ENCODE measurements at places on chromosomes 16 and 17. TPM values are rescaled to one million over a fixed set of nuclear protein-coding genes. Genes with fewer than 3 reads are reported as not detected.

Gene DCXR
- 327 TPM for total RNA-seq

GRCh38 chr17:12342609-12343435 is 322.1 kb downstream of the MAP2K4 start:
- no peak for DNase-seq

- DNase-seq = no peak
These were observed 996 bp upstream of the KCNJ12 start for GRCh38 chr17:21375162-21375560.

DNA sequence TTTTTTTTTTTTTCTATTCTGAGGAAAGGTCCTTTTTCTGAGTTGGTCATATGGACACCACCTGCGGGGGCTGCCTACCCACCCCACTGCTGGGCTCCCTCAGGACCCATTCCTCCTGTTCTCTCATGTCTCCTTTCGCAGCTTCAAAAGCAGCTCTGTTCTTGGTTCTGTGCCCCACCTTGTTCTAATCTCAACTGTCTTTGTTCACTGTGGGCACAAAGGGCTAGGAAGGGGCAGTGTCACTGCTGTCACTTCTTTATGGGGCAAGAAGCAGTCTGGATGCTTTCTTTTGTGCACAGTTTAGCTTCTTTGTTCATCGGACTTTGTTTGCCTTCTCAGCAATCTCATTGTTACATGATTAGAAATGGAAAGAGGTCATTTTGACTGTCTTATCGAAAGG is 7.1 kb downstream of the GOSR2 start:
- no peak for DNase-seq

DNA sequence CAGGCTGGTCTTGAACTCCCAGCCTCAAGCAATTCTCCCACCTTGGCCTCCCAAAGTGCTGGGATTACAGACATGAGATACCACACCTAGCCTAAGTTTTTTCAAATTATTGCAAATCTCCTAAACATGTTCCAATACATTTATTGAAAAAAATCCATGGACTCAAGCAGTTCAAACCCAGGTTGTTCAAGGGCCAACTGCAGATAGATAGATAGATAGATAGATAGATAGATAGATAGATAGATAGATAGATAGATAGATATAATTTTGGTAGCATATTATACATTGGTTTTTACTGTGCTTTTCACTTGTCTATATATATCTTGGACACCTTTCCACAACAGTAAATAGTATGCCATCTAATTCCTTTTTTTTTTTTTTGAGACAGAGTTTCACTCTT is 20.9 kb upstream of the RBBP6 start:
- DNase-seq = no peak

DNA sequence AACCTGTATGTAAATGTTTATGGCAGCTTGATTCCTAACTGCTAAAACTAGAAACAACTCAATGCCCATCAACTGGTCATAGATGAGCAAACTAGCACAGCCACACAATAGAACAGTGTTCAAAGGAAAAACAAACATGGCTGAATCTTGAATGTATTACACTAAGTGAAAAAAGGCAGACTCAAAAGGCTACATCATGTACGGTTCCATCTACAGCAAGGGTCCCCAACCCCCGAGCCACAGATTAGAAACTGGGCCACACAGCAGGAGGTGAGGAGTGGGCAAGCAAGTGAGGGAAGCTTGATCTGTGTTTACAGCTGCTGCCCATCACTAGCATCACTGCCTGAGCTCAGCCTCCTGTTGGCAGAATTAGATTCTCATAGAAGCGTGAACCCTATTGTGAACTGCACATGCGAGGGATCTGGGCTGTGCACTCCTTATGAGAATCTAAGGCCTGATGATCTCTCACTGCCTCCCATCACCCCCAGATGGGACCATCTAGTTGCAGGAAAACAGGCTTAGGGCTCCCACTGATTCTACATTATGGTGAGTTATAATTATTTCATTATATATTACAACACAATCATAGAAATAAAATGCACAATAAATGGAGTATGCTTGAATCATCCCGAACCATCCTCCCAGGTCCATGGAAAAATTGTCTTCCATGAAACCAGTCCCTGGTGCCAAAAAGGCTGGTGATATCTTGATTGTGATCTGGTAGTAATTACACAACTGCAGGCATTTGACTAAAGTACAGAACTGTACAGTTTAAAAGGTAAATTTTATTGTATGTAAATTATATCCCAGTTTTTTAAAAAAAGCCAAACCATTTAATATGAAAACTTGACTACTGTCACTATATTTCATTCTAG is 7.7 kb downstream of the CEP20 start:
- DNase-seq = no peak

DNA sequence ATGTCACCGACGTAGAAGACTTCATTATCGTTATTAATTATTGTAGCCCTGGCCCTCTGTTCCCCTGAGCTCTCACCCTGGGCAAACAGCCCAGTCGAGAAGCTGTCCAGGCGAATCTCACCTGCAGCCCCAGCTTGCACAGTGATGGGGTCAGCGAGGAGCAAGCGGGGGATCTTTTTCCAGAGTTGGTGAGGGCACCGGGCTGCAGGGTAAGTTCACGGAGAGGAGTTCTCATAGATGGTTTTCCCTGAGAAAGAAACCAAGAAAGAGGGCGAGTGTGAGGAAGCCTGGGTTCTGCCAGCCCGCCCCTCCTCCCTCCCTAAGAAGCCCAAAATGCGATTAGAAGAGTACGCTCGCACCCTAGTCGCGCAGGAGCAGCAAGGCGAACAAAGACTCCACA is 436 bp downstream of the SPAG5 start:
- no peak for DNase-seq

- no peak for DNase-seq
These were observed 82.3 kb downstream of the ARHGAP23 start for GRCh38 chr17:38510421-38511149.

- no peak for DNase-seq
These were observed 24.9 kb downstream of the VPS53 start for GRCh38 chr17:689556-690275.

DNA sequence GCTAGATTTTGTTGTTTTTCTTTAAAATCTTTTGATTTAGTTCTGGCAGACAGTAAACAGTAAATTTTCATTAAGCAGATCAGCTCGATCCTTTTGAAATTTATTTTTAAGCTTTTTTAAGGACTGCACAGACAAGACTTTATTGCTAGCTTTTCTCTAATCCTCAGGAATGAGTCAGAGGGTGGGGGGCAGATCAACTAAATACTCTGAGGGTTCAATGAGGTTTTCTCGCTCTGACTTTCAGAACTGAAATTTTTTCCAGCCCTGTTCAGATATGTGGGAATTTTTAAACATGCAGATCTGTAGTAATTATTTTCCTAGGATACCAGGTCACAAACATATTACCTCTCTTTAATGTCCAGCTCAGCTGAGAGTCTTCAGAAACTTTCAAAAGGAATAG is 977.2 kb downstream of the CDH11 start:
- DNase-seq = no peak

DNA sequence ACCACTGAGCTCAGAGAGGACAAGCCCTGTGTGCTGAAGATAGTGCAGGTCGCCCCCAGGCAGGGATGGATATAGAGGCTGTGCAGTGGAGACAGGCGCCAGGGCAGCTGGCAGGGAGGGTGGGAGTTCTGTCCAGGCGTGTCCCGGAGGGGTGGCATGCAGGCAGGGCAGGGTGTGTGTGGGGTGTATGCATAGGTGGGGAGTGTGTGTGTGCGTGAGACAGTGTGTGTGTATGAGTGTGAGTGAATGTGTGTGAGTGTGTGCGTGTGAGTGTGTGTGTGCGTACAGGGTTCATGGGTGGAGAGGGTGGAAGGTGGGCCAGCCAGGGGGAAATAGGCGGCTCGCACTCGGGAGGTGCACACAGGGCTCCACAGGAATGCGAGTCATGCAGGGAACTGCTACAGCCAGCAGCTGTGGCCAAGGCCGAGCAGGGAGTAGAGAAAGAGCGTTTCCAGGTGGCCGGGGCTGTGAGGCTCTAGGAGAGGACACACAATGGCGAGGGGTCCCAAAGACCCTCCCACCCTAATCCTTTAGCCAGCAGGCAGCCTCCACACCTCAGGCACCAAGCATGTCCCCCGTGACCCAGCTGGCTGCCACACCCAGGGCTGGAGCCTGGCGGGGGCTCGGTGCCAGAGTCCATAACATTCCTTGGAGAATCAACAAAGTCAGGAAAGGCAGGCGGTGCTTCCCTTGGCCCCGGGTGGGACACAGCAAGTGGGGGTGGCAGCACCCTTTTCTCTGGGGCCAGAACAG is 4.6 kb downstream of the PLCD3 start:
- no peak for DNase-seq
